ENCODE measurements at places on chromosomes 5 and 9. TPM values are rescaled to one million over a fixed set of nuclear protein-coding genes. Genes with fewer than 3 reads are reported as not detected.

- no peak for DNase-seq
Observed at GRCh38 chr9:137383081-137383783, 39.7 kb downstream of the EXD3 start.

DNA sequence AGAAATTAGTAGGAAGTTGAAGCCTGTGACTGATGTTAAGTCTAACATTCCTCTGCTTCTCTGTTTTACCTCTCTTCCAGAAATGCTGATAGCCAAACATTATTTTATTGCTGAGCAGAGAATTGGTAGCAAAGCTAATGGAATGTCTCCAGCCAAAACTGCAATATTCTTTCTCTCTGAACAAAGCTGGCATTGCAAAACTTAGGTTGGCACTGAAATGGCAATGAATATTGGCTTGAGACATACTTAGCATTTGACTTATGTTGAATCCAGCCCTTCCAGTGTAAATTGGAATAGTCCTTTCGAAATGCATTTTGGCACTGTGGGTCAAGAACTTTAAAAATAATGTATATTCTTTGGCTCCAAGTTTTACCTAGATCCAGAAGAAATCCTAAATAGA, 21.1 kb downstream of the FAF2 start:
- no peak for DNase-seq

DNA sequence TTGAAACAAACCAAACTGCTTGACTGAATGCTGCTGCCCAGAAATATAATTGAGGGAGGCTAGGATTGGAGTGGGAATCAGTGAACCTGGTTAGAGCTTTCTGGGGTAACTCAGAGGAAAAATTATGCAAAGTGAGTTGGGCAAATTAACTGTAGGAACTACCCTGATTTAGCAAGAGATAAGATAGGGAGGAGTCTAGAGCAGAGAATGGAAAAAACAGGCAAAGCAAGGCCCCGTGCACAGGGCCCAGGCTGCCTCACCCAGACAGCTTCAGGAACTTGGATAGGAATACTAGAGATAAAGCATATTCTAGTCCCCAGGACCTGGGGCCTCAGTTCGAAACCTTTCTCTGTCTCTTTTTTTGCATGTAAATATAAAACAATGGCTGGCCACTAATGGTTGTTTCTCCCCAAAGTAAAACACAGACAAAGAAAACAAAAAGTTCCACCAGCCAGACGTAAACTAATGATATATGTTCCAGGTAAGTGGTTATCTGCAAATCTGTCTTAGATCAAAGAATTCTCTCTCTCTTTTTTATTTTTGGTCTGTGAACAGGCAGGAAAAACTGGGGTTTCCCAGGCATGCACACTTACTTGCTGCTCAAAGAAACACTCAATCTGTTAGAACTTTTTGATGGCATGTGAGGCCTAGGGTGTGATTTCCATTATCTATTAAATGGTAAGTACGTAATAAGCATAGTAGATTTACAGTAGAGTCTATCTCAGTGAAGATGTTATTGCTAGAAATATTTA, 168.1 kb upstream of the MAP3K1 start:
- no peak for DNase-seq

- no peak for DNase-seq
Observed at GRCh38 chr5:112112346-112112745, 306.7 kb downstream of the EPB41L4A start.

OR1L4 gene
- not detected for total RNA-seq

OR1J4 gene
- not detected for total RNA-seq

DNA sequence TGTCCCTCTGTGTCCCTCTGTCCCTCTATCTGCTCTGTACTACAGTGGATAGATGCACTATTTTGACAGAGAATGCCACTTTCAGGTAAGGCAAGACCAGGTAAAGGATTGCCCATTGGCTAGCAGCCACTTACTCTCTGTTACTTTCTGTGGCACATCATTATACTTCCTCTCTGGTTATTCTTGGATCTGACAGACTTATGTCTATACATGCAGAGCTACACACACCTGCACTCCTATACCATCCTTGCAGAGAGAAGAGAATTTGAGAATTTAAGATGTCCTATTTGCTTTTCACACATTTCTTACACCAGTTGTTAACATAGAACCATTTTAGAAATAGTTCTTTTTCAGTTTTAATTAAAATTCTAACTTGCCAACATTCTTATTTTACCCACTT, 163.7 kb upstream of the SLC12A2 start:
- no peak for DNase-seq

RLN2 gene
- 4.0 TPM for total RNA-seq

SHC3 gene
- total RNA-seq: 1.3 TPM

DNA sequence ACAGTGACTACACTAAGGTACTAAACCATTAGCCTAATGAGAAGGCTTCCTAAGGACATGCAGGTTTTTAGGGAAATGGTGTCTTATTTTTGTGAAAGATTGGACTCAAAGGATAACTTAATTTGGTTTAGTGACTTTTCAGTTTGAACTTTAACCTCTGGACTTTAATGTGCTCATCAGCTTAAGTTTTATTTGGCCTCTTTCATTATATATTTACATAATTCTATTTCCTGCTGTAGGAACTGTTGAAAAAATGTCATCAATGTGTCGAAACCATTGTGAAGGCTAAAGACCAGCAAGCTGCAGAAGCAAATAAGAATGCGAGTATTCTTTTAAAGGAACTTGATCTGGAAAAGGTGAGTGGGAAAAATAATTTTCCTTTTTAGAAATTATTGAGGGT, 34.3 kb upstream of the EIF4EBP3 start:
- no peak for DNase-seq

DNA sequence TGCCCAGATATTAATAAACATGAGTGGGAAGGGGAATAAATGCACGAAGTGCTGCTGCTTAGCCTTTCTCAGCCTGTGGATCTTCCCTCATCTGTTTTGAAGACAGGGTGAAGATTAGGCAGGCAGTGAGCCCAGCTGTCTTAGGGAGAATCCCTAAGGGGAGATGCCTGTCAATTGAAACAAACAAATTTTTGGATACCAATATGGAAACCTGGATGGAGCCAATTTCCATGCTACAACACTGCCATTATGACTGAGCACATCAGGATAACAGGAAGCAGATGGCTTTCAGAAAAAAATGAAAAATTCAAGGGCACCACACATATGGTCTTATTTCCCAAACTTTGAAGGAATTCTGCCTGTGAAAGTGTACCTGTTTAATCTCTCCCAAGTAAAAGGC, 80.3 kb downstream of the HMHB1 start:
- DNase-seq: no peak

DNA sequence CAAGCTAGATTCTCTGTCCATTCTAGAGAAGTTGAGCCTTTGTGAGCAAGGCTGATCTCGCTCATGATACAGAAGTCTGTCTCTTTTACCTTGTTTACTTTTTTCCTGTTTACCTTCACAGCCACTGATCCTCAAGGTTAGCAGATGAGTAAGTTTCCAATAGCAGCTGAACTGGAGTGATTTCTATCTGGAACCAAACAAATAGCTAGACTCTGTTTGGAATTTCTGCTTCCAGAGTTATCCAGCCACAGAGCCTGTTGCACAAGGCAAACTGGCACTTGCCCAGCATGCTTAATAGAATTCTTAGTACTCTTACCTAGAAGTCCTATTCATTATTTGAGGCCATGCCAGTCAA, 12.8 kb upstream of the PANK3 start:
- no peak for DNase-seq

DNA sequence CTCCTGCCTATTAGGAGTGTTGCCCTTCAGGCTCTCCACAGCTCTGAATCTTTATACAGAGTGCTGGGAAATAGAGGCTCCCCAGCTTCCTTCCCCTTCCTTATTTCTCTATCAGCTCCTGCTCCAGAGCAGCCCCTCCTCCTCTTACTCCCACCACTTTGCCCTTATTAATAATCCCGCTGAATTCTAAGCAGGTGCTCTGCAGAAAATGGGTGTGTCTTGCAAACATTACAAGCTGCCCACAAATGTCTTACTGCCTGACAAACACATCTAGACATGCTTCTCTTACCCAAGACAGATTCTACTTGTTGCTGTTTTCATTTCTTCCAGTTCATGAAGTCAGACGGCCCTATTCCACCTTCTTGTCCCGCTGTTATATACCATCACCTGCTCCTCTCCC, 6.4 kb downstream of the PHF24 start:
- DNase-seq: no peak

RELL2 gene
- total RNA-seq: 6.7 TPM

CYSRT1 gene
- 1.2 TPM for total RNA-seq

Measured in progenitor cell of endocrine pancreas (in vitro differentiated cells).